Small intestine (tissue), 16 donors: ENCODE measurements at places on chromosomes 6 and 20. TPM values are rescaled to one million over a fixed set of nuclear protein-coding genes. Genes with fewer than 3 reads are reported as not detected.
A peak's percentile ranks its signal among the peaks of the same experiment; 100 is the strongest.

The SMPDL3A gene
- polyA plus RNA-seq, result 72.1 TPM

The AMD1 gene
- polyA plus RNA-seq, result 42.9 TPM

The IL17F gene
- polyA plus RNA-seq, result 1.2 TPM

The RAB32 gene
- polyA plus RNA-seq, result 15.2 TPM

The PRL gene
- polyA plus RNA-seq, result not detected

The COL11A2 gene
- polyA plus RNA-seq, result 0.27 TPM

The ARMC2 gene
- polyA plus RNA-seq, result 4.1 TPM

- no peak overlapping the region for H3K27ac ChIP-seq
- no peaks in the 10 kb centered on the region for H3K4me1 ChIP-seq
- H3K36me3 ChIP-seq, result no peaks in the 10 kb centered on the region
- no peaks in the 10 kb centered on the region for H3K27me3 ChIP-seq
- DNase-seq, result no peak
- no peak overlapping the region for H3K4me3 ChIP-seq
Observed at GRCh38 chr6:125078602-125079321, 74.8 kb upstream of the TPD52L1 start.

DNA sequence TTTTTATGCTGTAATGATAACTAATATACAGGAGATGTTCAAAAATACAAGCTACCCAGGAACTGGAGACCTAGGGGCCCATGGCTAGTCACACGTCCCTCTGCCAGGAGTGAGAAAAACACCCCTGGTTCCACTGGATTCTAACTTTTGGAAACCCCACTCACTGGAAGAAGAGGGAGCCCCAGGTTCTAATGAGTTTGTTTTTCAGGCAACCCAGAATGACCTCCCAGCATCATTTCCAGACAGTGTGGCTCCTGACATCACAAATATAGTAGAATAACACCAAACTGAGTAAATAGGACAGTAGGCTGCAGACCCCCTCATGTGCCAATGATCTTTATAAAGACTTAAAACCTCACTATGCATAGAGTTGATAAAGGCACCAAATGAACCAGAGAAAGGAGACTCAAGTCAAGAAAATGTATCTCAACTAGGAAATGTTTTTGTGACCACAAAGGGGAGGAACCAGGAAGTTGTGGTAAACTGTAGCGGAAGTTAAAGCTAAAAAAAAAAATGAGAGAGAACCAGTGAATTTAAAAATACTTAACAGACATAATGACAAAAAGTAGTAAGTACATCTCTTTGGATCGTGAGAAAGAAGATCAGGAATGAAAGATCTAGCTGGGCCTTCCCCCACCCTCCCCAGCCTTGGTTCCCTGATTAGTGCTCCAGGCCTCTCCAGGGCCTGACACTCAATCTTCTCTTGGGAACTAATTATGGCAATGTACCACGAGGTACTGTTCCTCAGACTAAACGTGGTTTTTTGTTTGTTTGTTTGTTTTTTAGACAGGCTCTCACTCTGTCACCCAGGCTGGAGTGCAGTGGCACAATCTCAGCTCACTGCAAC is 19.8 kb downstream of the HLA-E start:
- H3K4me1 ChIP-seq, result no peaks in the 10 kb centered on the region
- H3K27me3 ChIP-seq, result no peaks in the 10 kb centered on the region
- no peak overlapping the region for H3K27ac ChIP-seq
- no peak overlapping the region for H3K4me3 ChIP-seq
- peak; percentile 62 for DNase-seq
- no peaks in the 10 kb centered on the region for H3K36me3 ChIP-seq

DNA sequence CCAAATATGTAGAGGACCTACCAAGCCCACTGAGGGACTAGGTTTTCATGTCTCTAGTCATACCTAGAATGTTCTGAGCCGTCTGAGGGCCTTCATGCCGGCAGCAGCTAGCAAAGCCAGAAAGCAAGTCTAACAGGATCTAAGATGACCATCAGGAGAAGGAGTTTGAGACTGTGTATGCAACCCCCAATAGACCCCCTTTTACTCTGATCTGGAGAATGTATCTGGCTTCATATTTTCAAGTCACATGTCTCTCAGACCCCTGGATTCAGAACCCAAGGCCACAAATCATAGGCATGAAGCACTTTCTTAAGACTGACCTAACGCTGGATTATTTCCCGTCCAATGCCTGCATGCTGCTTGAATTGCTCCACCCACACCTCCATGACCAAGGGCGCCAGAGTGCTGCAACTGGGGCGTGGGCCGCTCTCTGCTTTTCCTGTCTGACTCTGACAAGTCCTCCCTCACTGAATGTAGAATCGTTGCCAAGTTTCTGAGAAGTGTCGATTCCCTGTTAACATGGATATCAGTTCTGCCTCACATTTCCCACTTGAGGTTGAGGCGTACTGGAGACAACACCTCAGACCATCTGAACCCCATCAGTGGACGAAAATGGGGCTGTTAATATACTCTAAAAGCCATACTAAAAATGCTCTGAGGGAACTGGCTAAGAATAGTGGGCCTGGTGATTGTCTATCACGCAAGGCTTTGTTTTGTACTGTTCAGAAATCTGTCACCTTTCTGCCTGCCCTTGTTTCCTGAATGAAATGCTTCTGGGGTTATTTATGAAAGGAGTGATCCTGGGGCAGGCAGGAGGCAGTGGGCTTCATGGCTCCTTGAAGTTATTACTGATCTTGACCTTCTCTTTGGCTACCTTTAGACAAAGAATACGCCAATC is 23.9 kb upstream of the ASXL1 start:
- no peaks in the 10 kb centered on the region for H3K27me3 ChIP-seq
- peaks cover 5% of the 10 kb centered on the region for H3K4me1 ChIP-seq
- peaks cover 54% of the 10 kb centered on the region for H3K36me3 ChIP-seq
- DNase-seq, result peak; percentile 51
- H3K27ac ChIP-seq, result peak overlapping the region; percentile 49

DNA sequence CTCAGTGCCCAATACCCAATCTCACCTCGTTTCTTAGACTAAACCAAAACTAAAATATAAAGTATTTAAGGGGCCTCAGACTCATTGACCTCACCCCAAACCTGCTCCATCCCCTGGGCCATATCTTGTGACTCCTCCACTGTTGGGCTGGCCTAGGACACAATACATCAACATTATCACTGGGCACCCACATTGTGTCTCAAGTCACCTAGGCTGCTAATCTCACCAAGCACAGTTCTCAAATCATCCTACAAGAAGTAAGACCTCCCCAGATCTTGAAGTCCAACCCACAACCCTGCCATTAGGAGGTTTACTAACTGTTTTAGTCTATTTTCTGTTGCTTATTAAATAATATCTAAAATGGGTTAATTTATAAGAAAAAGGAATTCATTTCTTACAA is 96.2 kb downstream of the CRYBG1 start:
- H3K36me3 ChIP-seq, result no peaks in the 10 kb centered on the region
- no peaks in the 10 kb centered on the region for H3K4me1 ChIP-seq
- no peak overlapping the region for H3K27ac ChIP-seq
- peak overlapping the region; percentile 45 for H3K4me3 ChIP-seq

GRCh38 chr6:52566853-52567279 is 10.0 kb downstream of the TRAM2 start:
- H3K4me3 ChIP-seq, result no peak overlapping the region
- peak overlapping the region; percentile 60 for H3K27ac ChIP-seq
- H3K36me3 ChIP-seq, result no peaks in the 10 kb centered on the region
- no peaks in the 10 kb centered on the region for H3K27me3 ChIP-seq
- DNase-seq, result peak; percentile 66
- H3K4me1 ChIP-seq, result peaks cover 37% of the 10 kb centered on the region

DNA sequence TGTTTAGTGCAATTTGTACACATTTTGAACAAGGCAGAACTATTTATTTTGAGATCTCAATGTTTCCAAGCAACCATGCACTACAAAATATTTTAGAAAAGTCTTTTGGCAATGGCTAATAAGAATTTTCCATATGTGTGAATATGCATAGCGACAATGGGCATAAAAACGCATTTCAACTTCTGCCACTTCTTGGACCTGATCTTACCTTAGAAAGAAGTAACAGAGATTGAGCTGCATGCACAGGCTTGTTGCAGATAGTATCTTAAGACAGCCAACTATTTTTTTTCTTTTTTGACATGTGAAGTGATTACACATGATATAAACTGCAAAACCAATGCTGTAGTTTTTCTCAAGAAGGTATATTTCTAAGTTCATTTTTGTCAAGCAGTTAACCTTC is 210.4 kb upstream of the PHACTR1 start:
- no peak overlapping the region for H3K4me3 ChIP-seq
- H3K27me3 ChIP-seq, result no peaks in the 10 kb centered on the region
- no peak for DNase-seq
- no peak overlapping the region for H3K27ac ChIP-seq
- no peaks in the 10 kb centered on the region for H3K4me1 ChIP-seq

DNA sequence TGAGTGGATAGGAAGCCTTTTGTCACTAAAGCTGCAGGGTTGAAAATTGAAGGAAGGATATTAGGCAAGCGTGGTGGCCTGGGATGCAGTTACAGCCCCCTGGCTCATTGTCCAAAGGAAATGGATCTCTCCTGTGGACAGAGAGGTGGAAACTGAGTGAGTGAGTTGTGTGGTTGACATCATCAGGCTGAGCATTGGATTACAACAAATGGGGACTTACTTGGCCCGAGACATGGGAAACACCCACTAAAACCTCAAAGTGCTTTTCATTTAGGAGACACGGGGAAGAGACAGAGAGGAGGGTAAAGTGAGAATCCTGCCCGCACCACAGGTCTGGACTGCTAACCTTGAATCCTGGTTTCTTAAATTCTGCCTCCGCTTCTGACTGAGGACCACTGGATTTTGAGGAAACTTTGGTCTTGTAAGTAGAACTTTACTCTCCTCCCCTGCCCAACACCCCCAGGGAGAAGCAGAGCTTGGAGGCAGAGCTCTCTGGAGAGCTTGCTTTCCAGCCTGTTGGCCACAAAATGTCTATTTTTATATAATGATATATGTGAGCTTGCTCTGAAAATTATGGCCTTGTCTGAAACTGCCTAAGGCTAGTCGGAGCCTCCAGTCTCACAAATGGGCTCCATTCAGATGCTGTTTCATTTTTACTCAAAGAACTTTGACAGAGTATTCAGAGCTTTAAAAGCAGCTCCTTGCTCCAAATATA is at the start of gene PKIG:
Gene PKIG, plus strand, starts transcription at position 269 of the 715 bp plus-strand sequence. CDS start 31,978 bp downstream, outside the sequence.
- no peaks in the 10 kb centered on the region for H3K27me3 ChIP-seq
- no peak within 1 kb of the TSS for H3K4me3 ChIP-seq
- no peak for DNase-seq
- no peaks in the 10 kb centered on the region for H3K4me1 ChIP-seq
- peak within 1 kb of the TSS; percentile 95 for H3K27ac ChIP-seq

GRCh38 chr20:60087563-60088105 is 129.4 kb downstream of the CDH26 start:
- H3K27ac ChIP-seq, result no peak overlapping the region
- H3K36me3 ChIP-seq, result no peaks in the 10 kb centered on the region
- H3K4me1 ChIP-seq, result no peaks in the 10 kb centered on the region
- H3K27me3 ChIP-seq, result peaks cover 4% of the 10 kb centered on the region
- no peak for DNase-seq

DNA sequence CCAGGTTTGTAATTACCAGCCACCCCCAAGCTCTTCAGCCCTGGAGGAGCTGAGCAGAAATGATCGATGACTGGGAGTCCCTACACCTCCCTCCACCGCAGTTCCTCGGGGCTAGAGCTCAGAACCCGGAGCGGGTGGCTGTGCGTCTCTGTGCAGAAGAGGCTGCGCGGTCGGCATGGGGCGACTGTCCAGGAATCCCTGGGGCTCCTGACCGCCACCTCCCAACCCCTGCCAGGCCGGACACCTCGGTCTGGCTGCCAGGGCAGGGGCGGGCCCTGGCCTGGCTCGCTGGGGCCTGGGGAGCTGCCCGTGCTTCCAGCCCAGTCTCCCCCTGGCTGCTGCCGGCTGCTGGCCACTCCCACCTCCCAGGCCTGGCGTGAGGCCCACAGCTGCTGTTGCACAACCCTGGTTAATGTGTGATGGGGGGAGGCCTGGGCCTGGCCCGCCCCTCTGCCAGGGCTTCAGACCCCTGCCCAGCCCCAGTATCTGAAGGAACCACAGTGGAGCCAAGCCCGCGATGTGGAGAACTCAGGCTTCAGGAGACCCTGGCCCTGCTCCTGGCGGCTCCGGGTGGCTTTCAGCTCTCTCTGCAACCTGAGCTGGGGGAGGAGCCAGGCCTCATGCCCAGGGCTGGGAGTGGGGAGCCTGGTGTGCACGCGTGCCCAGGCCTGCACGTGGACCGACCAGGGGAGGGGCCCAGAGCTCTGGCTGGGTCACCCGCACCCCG is 1.2 kb downstream of the SLC2A4RG start:
- peak; percentile 83 for DNase-seq
- peak overlapping the region; percentile 78 for H3K4me3 ChIP-seq
- H3K36me3 ChIP-seq, result peaks cover 54% of the 10 kb centered on the region
- no peaks in the 10 kb centered on the region for H3K27me3 ChIP-seq
- peak overlapping the region; percentile 99 for H3K27ac ChIP-seq

DNA sequence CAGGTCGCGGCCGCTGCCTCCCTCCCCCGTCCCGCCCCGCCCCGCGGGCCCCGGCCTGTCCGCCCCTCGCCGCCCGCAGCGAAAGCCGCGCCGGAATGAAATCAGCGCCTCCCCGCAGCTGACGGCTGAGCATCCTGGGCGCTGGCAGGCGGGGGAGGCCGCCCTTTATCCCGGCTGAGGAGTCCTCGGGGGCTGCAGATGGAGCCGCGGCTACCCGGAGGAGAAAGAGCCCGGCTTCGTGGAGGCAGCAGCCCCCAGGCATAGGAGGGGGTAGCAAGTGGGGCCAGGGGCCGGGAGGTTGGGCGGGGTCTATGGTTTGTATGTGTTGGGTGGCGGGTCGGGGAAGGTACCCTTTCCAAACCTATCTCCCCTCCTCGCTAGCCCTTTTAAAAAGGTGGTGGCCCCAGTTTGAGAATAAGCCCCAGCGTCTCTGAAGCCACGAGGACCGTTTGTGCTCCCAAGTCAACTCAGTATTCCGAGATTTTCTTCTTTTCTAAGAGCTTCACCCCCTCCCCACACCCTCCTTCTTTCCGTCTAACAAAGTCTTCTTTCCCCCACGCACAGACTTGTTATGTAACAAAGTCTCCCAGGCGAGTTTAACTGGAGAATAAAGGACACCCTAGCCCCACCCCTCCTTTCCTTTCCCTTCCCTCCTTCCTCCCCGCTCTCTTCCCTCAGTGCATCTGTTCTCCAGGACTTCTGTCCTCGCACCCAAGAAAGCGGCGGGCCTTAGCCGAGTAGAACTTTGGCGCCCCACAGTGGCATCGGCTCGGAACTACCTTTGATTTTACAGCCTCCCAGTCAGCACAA is 11.0 kb downstream of the POU3F2 start:
- H3K27ac ChIP-seq, result no peak overlapping the region
- H3K4me3 ChIP-seq, result no peak overlapping the region
- H3K36me3 ChIP-seq, result no peaks in the 10 kb centered on the region

GRCh38 chr6:107894809-107895396 is 63.1 kb downstream of the SEC63 start:
- no peaks in the 10 kb centered on the region for H3K27me3 ChIP-seq
- H3K4me1 ChIP-seq, result no peaks in the 10 kb centered on the region
- H3K27ac ChIP-seq, result peak overlapping the region; percentile 57
- no peak overlapping the region for H3K4me3 ChIP-seq

DNA sequence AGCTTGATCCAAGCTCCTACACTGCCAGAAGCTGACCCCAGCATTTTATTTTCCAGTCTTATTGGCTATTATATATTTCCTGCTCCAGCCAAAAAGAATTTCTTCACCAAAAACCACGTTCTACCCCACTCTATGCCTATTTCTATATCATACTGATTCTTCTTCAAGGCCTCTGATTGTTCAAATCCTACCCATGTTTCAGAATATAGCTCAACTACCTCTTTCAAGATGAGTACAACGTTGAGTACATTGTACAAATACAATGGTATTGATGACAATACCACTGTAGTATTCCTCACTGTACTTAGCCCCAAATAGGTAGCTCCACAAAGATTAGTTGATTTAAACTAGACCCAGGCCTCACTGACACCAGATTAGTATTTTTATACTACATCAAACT is 31.0 kb downstream of the ASCC3 start:
- H3K27ac ChIP-seq, result no peak overlapping the region
- no peaks in the 10 kb centered on the region for H3K27me3 ChIP-seq
- H3K4me1 ChIP-seq, result no peaks in the 10 kb centered on the region
- no peak for DNase-seq
